Posterior vena cava (tissue), 2 donors: ENCODE measurements at places on chromosomes 6 and 20. TPM values are rescaled to one million over a fixed set of nuclear protein-coding genes. Genes with fewer than 3 reads are reported as not detected.

GRCh38 chr6:111481836-111482187, 1.2 kb downstream of the REV3L start:
- no peak for DNase-seq

GRCh38 chr6:104326173-104327001, 533.3 kb downstream of the HACE1 start:
- peak; percentile 42 for DNase-seq

DNA sequence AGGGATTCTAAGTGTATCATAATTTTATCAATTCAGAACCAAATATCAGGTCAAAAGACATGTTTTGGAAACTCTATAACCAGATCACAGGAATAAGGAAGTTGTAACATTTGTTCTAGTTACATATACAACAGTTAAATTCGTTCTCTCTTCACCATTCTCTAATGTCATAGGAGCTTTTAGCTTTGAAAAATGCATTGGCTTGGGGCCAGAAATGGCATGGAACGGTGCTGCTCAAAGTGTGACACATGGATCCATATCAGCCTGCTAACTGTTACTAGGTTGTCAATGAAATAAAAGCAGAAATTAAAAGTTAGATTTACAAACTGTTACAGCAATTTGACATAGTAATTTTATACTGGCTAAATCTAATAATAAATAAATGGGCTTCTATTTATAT, 120.3 kb downstream of the LCA5 start:
- no peak for DNase-seq

GRCh38 chr6:105107207-105107606, 72.6 kb downstream of the POPDC3 start:
- no peak for DNase-seq

DNA sequence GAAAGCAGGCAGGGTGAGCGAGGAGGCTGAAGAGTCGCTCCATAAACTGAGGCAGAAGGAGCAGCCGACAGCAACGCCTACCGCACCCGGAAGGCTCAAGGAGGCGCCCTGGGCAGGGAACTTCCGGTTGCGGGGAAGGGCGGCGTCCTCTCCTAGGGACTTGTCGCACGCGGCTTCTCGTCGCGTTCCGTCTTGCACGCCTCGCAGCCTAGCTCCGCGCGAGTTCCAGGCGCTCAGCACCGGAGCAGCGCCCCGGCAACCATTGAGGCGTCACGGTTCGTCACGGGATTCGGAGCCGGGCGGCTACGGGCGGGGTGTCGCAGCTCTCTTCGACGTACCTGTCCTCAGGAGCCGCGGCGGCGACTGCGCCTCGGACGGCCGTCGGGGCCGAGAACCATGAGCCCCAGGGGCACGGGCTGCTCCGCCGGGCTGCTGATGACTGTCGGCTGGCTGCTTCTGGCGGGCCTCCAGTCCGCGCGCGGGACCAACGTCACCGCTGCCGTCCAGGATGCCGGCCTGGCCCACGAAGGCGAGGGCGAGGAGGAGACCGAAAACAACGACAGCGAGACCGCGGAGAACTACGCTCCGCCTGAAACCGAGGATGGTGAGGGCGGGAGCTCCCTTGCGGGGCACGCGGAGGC, at the start of gene SPACA1:
SPACA1 (plus strand) TSS at position 332 of the 641 bp plus-strand sequence; CDS start at position 397, 65 bp downstream.
- DNase-seq, result no peak

- DNase-seq, result no peak
Observed at GRCh38 chr6:115838763-115839401, 221.8 kb downstream of the FRK start.

- DNase-seq, result no peak
Observed at GRCh38 chr6:76441875-76442274, 369.4 kb upstream of the IMPG1 start.

GRCh38 chr20:15550116-15550870, 1023.0 kb downstream of the KIF16B start:
- no peak for DNase-seq

DNA sequence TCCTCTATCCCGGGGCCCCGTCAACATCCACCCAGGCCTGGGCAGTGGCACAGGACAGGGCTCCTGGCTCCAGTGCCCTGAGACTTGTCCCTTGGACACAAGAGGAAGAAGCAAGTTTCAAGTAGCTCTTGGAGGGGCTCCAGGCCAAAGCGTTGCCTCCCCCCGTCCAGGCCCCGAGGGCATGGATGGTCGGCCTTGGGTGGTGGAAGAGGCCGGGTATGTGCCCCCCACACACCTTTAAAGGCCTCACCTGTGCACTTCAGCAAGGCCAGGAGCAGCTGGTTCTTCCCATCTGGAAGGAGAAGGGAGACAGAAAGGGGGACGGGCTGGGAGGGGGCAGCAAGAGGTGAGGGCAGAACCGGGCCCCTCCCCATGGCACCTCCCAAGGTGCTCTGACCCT, 190.3 kb downstream of the PREX1 start:
- no peak for DNase-seq

DNA sequence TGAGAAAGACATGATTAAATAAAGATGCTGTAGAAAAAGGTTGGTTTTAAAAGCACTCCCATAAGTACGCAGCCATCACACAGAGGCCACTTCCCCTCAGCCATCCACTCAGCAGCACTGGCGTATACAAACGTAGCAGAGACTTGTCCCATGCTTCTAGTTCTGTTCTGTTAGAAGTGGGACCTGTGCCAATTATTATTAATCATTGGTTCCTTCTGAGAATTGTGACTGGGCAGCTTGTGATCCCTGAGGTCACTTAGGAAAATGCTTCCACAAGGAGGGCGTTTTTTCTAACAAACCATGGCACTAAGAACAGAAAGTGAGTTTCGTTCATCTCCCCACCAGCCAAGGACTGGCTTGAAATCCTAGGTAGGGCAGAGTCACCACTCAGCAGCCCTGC, 53.9 kb downstream of the FAM120B start:
- DNase-seq, result no peak

- no peak for DNase-seq
Observed at GRCh38 chr6:92848901-92849300, 570.5 kb downstream of the EPHA7 start.

GRCh38 chr20:24990810-24991252, 1.7 kb downstream of the APMAP start:
- DNase-seq, result no peak

GRCh38 chr6:141513830-141514229, 618.9 kb upstream of the GJE1 start:
- DNase-seq, result no peak

- no peak for DNase-seq
Observed at GRCh38 chr6:51529240-51529639, 558.2 kb downstream of the PKHD1 start.

- DNase-seq, result no peak
Observed at GRCh38 chr6:169086020-169086419, 167.6 kb downstream of the THBS2 start.

Gene OTOR
- total RNA-seq, result not detected

Gene DPPA5
- not detected for total RNA-seq

Gene GPR6
- not detected for total RNA-seq

Gene TREM1
- total RNA-seq, result 3.8 TPM
